NCI-H2029 treated with DMSO at 0.1 percent for 48 hours (cell line): ENCODE measurements at places on chromosomes 2 and 18.
A peak's percentile ranks its signal among the peaks of the same experiment; 100 is the strongest.

DNA sequence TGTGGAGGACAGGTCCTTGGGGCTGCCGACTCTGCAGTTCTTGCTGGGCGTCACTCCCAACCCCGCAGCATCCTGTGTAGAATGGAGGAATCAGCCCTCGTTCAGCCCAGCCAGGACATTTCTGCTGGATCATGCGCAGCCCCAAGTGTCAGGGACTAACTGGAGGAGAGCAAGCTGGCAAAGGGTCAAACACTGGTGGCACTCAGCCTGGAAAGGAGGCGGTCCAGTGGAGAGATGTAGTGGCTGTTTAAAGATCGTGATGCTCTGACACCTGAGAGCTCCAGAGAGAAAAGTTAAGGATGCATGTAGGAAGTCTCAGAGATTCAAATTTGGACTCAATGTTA lies 63.6 kb upstream of the SH3RF3 start:
- no peak for DNase-seq

DNA sequence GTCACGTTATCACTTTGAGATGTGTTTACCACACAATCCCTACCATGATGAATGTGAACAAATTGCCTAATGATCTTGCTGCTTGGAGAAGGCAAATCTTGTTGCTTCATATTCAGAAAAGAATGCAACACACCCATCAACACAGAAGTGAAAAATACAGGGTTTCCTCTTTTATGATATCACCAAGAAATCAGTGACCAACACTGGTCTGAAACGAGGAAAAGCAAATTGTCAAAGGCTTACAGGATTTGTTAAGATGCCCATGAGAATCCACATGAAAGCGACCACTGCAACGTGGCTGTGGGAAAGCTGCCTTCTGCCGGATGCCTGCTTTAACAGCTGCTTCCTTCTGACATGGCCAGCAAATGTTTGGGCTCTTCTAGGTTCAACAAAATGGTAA lies 397.6 kb upstream of the LRATD1 start:
- DNase-seq, result no peak

DNA sequence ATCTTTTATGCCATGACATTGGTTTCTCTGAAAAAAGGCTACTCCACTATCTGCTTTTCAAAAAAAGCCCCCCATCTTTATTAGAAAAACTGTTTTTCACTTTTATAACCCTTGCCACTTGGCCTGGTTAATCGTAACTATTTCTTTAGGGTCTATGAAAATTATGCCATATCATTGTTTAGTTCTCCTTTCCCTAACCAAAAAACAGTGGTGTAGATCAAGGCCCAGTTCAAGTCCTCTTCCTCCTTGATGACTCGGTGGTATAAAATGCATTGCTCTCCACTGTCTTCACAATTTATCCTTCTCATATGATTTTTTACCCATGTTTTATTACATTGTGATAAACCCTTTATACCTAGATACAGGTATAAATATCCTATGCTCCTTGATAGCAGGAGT lies 205.5 kb downstream of the ZNF521 start:
- no peak for DNase-seq

DNA sequence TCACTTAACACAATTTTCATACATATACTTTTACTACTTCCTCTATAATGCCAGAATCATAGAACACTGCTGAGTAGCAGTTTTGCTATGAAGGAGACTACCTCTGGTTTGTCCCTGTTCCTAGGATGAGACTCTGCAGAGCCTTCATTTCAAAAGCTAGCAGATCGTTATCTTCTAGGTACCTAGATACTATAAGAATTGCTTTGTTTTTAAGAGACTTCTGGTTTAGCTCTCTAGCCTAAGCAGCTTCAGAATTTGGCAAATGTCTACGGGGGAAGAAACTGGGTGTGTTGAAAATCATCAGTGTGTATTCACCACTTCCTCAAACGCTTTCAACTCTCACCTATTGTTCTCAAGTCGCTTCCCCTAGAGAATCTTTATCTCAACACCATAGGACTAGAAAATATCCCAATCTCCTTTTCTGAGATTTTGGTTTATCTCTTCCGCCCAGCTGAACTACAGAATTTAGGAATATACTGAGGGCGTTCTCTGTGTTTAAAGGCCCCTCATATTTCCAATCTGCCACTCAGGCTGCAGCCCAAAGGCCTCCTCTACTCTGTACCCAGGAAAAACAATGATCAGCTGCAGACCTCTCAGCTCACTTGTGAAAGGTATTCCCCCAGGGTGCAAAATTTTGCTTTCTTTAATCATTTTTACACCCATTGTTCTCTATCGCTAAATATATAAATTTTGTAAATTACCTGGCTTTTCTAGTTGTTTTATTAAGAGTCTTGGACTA lies 28.7 kb downstream of the SMAD2 start:
- no peak for DNase-seq

DNA sequence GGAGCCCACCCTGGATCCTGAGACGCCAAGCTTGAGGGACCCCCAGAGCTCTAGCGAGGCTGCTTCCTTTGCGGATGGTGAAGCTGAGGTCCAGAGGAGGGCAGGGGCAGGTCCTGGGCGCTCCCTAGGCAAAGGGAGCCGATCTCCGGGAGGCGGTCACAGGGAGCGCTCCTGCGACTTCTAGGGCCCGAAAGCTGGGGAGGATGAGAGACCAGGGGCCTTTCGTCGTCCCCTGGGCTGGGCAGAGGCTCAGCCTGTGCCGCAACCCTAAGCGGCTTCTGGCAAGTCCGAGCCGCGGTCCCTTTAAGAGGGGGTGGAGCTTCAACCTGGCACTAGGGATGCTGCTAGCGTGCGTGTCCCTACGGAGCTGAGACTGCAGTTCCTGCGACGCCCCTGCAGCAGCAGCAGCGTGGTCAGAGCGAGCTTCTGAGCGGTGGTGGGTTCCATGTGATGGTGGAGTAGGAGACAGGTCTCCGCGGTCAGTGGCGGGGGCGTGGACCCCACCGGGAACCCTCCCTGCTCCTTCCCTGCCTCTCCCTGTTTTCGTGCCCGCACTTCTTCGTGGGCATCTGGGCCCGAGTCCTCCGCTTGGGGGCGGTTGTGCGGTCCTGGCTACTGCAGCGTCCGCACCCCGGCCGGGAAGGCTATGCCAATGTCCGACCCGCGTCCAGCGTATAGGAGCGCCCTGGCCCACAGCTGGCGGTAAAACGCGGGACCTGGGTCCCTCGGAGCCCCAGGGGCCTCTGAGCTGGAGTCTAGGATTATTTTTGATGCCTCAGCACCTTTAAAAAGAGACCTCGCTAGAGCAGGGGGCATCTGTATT lies 154.6 kb downstream of the CCDC74A start:
- peak; percentile 19 for DNase-seq
